Natural killer cell (primary cell): ENCODE measurements at places on chromosomes 5 and 9. TPM values are rescaled to one million over a fixed set of nuclear protein-coding genes. Genes with fewer than 3 reads are reported as not detected.
A peak's percentile ranks its signal among the peaks of the same experiment; 100 is the strongest.

DNA sequence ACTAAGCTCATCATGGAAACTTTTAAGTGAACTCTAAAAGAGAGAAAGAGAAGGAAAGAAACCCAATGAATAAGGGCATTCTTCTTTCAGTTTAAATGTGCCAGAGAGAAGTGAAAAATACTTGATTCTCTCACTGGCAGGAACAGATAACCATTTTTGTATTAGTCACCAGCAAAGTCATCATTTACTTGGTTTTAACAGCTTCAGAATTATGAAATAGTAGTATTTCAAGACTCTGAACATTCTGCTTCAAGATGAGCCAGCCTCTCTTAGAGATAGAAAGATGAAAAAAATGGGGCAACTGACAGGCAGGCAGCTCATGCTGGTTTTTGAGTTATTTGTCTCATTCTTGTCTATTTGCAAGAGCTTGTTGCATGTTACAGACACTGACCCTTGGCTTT is 103.5 kb downstream of the GCNT1 start:
- DNase-seq: no peak

CBY3 gene
- total RNA-seq: not detected

GRCh38 chr5:1760656-1761452 is 38.8 kb downstream of the MRPL36 start:
- H3K4me3 ChIP-seq: no peak overlapping the region
- no peak for DNase-seq
- H3K27me3 ChIP-seq: no peaks in the 10 kb centered on the region
- H3K36me3 ChIP-seq: no peaks in the 10 kb centered on the region
- no peak overlapping the region for H3K27ac ChIP-seq

GRCh38 chr5:175211956-175212756 is 231.8 kb downstream of the DRD1 start:
- no peaks in the 10 kb centered on the region for H3K27me3 ChIP-seq
- H3K36me3 ChIP-seq: no peaks in the 10 kb centered on the region
- H3K4me1 ChIP-seq: no peaks in the 10 kb centered on the region
- no peak overlapping the region for H3K4me3 ChIP-seq

DNA sequence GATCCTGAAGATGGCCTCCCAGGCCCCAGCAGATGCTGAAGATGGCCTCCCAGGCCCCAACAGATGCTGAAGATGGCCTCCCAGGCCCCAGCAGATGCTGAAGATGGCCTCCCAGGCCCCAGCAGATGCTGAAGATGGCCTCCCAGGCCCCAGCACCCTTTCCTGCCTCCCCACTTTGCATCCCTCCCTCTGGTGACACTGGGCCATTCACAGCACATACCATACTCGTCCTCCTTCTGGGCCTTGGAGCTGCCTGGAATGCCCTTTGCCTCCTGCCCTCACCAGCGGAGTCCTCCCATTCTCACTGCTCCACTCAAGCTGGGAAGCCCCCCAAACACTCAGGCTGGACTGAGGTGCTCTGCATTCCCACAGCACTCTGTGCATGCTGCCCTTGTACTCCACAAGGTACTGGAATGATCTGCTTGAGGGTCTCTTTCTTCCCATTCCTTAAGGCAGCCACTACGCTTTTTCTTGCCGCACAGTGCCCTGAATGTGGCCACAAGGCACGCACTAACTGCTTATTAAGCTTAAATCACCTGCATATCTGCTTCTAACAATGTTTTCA is 550.0 kb downstream of the BNC2 start:
- no peaks in the 10 kb centered on the region for H3K36me3 ChIP-seq
- no peak overlapping the region for H3K4me3 ChIP-seq
- H3K4me1 ChIP-seq: no peaks in the 10 kb centered on the region
- no peak for DNase-seq
- no peak overlapping the region for H3K27ac ChIP-seq

GRCh38 chr5:139692679-139693308 is 44.6 kb downstream of the CXXC5 start:
- H3K27me3 ChIP-seq: no peaks in the 10 kb centered on the region
- H3K36me3 ChIP-seq: no peaks in the 10 kb centered on the region
- no peak for DNase-seq
- H3K4me3 ChIP-seq: no peak overlapping the region
- no peak overlapping the region for H3K27ac ChIP-seq
- peaks cover 54% of the 10 kb centered on the region for H3K4me1 ChIP-seq

PHF24 gene
- not detected for total RNA-seq

DOCK2 gene
- 361 TPM for total RNA-seq

DNA sequence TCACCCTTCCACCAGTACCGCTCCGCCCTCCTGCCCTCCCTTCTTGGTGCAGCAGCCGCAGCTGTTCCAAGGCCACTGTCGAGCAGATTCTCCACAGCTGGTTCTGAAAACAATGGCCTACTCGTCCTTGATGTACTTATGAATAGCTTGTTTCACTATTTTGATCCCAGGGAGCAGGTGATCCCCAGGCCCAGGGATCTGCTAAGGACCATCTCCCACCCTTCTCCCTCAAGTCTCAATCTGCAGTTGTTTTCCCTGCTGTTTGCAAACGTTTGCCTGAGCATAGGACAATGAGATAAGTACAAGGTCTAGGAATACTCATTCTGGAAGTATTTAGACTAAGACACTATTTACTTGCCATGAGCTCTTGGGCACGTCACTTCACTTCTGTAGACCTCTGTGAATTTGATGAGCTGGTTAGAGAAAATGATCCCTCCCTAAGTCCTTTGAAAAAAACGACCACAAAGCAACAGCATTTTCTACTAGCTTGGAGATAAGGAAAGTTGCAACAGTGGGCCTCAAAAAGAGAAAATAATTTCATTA is 1.8 kb downstream of the LURAP1L start:
- peaks cover 2% of the 10 kb centered on the region for H3K27me3 ChIP-seq
- H3K4me1 ChIP-seq: peaks cover 5% of the 10 kb centered on the region
- H3K36me3 ChIP-seq: no peaks in the 10 kb centered on the region
- H3K4me3 ChIP-seq: no peak overlapping the region

DNA sequence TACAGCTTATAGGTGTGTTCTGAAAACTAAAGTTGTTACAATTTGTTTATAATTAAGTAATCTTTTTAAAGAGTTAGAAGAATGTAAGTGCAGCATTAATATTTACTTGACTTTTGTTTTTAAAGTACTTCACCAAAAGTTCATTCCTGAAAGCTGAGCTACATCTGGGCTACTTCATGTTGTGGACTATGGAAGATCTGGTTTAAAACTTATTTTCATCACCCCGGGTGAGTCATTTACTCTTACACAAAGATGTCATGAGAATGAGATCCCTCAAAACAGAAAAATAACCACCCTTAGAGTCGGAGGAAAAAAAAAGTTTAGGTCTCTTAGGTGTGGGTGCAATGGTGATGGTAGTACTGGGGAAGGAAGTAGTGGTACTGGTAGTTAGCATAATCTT is 5.1 kb downstream of the POU5F2 start:
- no peaks in the 10 kb centered on the region for H3K4me1 ChIP-seq
- no peaks in the 10 kb centered on the region for H3K27me3 ChIP-seq
- no peak overlapping the region for H3K4me3 ChIP-seq
- no peak for DNase-seq
- no peak overlapping the region for H3K27ac ChIP-seq
- peaks cover 5% of the 10 kb centered on the region for H3K36me3 ChIP-seq

DNA sequence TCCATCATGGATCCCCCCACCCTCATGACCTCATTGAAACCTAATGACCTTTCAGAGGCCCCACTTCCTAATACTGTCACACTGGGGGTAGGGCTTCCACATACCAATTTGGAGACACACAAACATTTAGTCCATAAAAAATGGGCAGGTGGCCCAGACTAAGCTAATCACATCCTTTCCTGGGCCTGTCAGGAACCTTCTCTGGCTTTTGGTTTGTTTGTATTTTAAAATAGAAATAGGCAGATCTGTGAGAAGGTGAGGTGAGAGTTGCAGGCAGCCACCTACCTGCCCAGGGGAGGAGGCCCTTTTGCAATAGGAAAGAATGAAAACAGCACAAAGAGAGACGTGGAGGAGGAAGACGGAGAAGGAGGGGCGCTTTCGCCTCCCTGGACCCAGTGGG is 90.2 kb upstream of the BOD1 start:
- H3K36me3 ChIP-seq: no peaks in the 10 kb centered on the region
- no peaks in the 10 kb centered on the region for H3K4me1 ChIP-seq
- DNase-seq: no peak
- no peaks in the 10 kb centered on the region for H3K27me3 ChIP-seq
- H3K4me3 ChIP-seq: no peak overlapping the region
- H3K27ac ChIP-seq: no peak overlapping the region

- DNase-seq: no peak
- H3K27me3 ChIP-seq: no peaks in the 10 kb centered on the region
- no peak overlapping the region for H3K4me3 ChIP-seq
- H3K27ac ChIP-seq: no peak overlapping the region
- H3K36me3 ChIP-seq: no peaks in the 10 kb centered on the region
- H3K4me1 ChIP-seq: peaks cover 11% of the 10 kb centered on the region
Measured at GRCh38 chr9:95627802-95628201, 111.0 kb upstream of the PTCH1 start.

- H3K4me3 ChIP-seq: no peak overlapping the region
- H3K4me1 ChIP-seq: no peaks in the 10 kb centered on the region
- H3K27me3 ChIP-seq: no peaks in the 10 kb centered on the region
- DNase-seq: no peak
Measured at GRCh38 chr9:121474231-121474947, 25.3 kb downstream of the GGTA1 start.

NTRK2 gene
- not detected for total RNA-seq

F2RL2 gene
- not detected for total RNA-seq

- no peaks in the 10 kb centered on the region for H3K36me3 ChIP-seq
- no peak overlapping the region for H3K4me3 ChIP-seq
- H3K4me1 ChIP-seq: no peaks in the 10 kb centered on the region
- H3K27me3 ChIP-seq: no peaks in the 10 kb centered on the region
- H3K27ac ChIP-seq: no peak overlapping the region
Measured at GRCh38 chr9:70635790-70636189, 221.3 kb upstream of the KLF9 start.

ANXA2R gene
- total RNA-seq: 55.2 TPM

GRCh38 chr5:33238826-33239695 is 201.7 kb upstream of the TARS1 start:
- no peaks in the 10 kb centered on the region for H3K27me3 ChIP-seq
- peaks cover 3% of the 10 kb centered on the region for H3K4me1 ChIP-seq
- H3K36me3 ChIP-seq: no peaks in the 10 kb centered on the region
- no peak for DNase-seq
- H3K27ac ChIP-seq: no peak overlapping the region
- no peak overlapping the region for H3K4me3 ChIP-seq

DNA sequence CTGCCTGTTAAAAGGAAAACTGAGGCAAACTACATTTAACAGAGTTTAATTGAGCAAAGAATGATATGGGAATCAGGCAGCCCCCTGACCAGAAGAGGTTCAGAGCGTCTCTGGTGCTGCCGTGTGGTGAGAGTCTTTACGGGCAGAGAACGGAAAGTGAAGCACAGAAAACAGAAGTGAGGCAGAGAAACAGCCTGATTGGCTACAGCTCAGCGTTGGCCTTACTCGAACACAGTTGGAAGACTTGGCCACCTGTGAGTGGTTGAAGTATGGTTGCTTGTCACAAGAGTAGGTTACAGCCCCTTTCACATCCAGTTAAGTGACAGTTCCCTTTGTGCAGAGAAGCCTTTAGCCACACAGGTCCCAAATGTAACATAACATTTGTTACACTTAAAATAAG is 16.9 kb upstream of the FBP1 start:
- H3K4me1 ChIP-seq: peaks cover 29% of the 10 kb centered on the region
- no peaks in the 10 kb centered on the region for H3K27me3 ChIP-seq
- H3K27ac ChIP-seq: peak overlapping the region; percentile 67
- peak overlapping the region; percentile 36 for H3K4me3 ChIP-seq

DNA sequence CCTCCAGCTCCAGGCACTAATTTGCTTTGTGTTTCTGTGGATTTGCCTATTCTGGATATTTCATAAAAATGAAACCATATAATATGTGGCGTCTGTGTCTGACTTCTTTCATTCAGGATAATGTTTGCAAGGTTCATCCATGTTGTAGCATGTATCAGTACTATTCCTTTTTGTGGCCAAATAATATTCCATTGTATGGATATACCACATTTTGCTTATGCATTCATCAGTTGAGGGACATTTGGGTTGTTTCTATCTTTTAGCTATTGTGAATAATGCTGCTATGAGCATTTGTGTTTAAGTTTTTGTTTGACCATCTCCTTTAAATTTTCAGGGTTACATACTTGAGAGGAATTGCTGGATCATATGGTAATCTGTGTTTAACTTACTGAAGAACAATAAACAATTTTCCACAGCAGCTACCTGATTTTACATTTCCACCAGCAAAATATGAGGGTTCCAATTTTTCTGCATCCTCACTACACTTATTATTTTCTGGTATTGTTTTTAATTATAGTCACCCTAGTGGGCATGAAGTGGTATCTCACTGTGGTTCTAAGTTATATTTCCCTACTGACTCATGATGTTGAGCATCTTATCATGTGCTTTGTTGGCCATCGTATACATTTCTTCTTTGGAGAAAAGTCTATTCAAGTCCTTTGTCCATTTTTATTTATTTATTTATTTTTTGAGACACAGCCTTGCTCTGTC is 63.9 kb downstream of the GCNT4 start:
- no peaks in the 10 kb centered on the region for H3K4me1 ChIP-seq
- H3K27me3 ChIP-seq: no peaks in the 10 kb centered on the region
- H3K27ac ChIP-seq: no peak overlapping the region
- H3K36me3 ChIP-seq: no peaks in the 10 kb centered on the region

GRCh38 chr5:20109326-20109725 is 121.3 kb upstream of the CDH18 start:
- H3K27ac ChIP-seq: no peak overlapping the region
- H3K4me1 ChIP-seq: no peaks in the 10 kb centered on the region
- no peaks in the 10 kb centered on the region for H3K27me3 ChIP-seq
- no peaks in the 10 kb centered on the region for H3K36me3 ChIP-seq

ADAMTSL2 gene
- total RNA-seq: not detected

DNA sequence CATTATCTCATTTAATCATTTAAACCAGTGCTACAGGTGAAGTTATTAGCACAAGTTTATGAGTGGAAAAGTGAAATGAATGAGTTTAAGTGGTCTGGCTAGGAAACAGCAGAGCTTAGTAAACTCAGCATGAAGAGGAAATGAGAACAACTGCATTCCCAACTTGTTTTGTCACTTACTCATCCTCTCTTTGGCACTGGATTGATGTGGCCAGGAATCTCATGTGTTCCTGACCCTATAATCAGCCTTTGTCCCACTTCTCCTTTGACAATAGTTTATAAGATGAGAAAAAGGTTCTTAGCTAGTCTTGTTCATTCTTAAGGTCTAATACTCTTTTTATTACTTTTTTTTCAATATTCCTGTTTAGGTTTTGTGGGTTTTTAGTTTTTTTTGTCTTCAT is 559.2 kb upstream of the TLE4 start:
- H3K4me3 ChIP-seq: no peak overlapping the region
- no peaks in the 10 kb centered on the region for H3K36me3 ChIP-seq
- H3K27ac ChIP-seq: no peak overlapping the region
- H3K4me1 ChIP-seq: no peaks in the 10 kb centered on the region

- no peaks in the 10 kb centered on the region for H3K4me1 ChIP-seq
- no peaks in the 10 kb centered on the region for H3K36me3 ChIP-seq
- no peak overlapping the region for H3K4me3 ChIP-seq
- H3K27me3 ChIP-seq: no peaks in the 10 kb centered on the region
Measured at GRCh38 chr5:73856997-73857396, 231.0 kb downstream of the ARHGEF28 start.
